ENCODE measurements at places on chromosomes 6 and 20.
A peak's percentile ranks its signal among the peaks of the same experiment; 100 is the strongest.

- DNase-seq: no peak
Observed at GRCh38 chr6:113854531-113855499, 2.3 kb upstream of the MARCKS start.

DNA sequence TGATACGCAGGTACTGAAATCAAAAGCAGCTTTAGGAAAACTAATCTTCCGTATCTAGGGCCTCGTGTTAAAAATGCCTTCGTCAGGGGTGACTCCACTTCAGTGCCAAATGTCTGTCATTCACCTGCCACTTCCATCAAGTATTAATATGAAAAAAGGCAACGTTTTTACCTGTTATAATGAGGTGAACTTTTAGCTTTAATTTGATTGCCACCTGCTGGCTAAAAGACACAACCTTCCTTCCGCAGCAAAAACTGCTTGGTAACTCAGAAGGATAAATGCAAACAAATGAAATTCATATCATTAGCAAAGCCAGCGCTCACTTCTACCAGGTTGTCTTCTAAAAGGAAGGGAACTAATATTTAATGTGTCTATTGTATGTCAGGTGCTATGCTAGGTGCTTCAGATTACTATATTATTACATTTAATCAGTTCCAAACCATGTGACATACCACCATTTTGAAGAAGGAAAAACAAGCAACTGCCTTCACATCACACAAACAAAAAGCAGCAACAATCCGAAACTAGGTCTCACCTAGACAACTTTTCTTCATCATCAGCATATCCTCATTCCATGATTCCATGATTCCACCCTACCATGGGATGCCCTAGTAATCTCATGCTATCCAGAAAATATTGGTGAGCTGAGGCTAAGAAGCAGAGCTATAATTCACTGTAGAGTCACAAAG is 20.6 kb upstream of the ARHGAP18 start:
- DNase-seq: peak; percentile 8

DNA sequence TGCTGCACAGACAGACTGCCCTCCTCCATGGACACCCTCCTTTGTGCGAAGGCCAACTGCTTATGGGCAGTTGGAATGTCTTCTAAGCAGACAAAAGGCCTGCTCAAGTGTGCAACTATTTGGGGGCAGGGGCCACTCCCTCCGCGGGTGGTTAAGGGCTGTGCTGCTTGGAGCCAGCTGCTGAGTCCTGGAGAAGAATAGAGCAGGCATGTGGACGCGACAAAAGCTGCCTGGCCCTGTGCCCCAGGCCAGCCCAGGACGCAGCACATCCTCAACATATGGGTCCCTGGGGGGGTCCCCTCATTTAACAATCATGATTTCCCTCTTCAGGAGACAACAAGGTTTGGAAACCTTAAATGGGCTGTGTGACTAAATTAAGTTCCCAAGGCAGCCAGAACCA is 45.5 kb upstream of the ENTPD6 start:
- no peak for DNase-seq

- DNase-seq: no peak
Observed at GRCh38 chr20:47921408-47921807, 136.1 kb upstream of the SULF2 start.

- DNase-seq: no peak
Observed at GRCh38 chr6:30554962-30555815, 1.1 kb downstream of the GNL1 start.

DNA sequence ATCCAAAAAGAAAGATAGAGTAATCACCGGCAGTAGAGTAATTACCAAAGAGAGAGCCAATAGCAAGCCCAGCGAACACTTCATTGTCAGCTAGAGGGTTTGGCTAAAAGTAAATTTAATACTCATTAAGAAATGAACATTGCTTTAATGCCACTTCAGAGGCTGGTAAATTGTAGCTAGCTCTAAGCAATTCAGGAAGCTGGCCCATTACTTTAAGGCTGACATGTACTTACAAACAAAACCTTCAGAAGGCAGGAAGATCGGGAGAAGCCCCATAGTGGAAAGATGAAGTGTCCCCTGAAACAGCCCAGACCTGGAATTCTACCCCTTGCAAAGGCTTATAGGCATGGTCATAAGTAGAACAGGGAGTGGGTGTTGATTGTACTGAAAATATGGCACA is 396.6 kb upstream of the ID4 start:
- DNase-seq: no peak

- no peak for DNase-seq
Observed at GRCh38 chr6:41190791-41191190, 10.2 kb downstream of the TREML2 start.

- no peak for DNase-seq
Observed at GRCh38 chr6:43699564-43700186, 12.1 kb upstream of the MRPS18A start.

GRCh38 chr6:52359403-52359802 is 2.5 kb upstream of the PAQR8 start:
- DNase-seq: no peak

- no peak for DNase-seq
Observed at GRCh38 chr6:168852376-168852884, 401.2 kb downstream of the THBS2 start.

DNA sequence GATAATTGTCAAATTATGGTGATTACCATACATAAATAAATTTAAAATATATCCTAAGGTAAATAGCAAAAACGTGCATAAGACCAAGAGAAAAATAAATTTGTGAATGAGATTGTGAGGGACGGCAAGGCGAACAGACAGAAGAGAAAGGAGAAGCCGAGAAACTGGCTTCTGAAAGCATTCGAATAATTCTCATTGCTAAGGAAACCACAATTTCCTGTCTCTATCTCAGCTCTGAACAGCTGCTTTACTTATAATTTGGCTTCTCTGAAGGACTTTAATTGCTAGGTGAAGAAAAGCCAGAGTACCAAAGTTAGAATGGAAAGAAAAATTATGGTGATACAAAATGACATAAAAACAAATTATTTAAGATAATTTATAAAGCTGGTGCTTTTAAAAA is 79.0 kb upstream of the RGS17 start:
- DNase-seq: no peak

GRCh38 chr6:103875221-103875620 is 984.5 kb downstream of the HACE1 start:
- no peak for DNase-seq

DNA sequence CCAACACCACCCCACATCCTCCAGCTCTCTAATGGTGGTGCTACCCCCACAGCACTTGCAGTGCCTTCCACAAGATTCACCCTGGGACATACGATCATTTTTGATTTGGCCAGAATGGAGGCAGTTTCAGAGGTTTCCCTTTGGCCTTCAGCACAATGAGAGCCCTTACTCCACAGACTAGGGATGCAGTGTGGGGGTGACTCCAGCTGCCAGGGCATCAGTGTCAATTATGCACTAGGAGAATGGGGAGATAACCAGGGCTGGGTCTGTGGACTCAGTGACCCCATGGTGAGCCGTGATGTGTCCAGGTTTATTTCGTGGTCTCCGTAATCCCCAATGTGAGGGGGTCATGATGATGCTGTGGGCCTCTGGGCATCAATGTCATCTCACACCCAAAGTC is 31.5 kb upstream of the MICB start:
- DNase-seq: no peak

DNA sequence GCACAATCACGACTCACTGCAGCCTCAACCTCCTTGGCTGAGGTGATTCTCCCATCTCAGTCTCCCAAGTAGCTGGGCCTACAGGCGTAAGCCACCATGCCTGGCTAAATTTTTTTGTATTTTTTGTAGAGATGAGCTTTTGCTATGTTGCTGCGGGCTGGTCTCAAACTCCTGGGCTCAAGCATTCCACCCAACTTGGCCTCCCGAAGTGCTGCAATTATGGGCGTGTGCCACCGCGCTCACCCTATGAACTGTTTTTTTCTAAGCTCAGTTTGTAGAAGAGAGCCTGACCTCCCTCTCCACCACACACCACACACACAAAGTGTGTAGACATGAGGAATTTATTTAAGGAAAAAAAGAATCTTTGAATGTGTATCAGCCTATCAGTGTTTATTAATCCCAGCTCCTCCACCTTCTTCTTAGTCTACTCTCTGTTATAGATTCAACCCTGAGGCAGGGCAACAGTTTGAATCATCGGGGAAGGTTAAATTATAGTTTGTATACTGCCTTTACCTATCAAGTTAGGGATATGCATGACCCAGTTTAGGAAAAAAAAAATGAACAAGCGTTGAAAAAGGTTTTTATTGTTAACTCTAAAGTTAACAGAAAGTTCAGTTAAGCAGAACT is 74.1 kb downstream of the PLEKHG1 start:
- no peak for DNase-seq

DNA sequence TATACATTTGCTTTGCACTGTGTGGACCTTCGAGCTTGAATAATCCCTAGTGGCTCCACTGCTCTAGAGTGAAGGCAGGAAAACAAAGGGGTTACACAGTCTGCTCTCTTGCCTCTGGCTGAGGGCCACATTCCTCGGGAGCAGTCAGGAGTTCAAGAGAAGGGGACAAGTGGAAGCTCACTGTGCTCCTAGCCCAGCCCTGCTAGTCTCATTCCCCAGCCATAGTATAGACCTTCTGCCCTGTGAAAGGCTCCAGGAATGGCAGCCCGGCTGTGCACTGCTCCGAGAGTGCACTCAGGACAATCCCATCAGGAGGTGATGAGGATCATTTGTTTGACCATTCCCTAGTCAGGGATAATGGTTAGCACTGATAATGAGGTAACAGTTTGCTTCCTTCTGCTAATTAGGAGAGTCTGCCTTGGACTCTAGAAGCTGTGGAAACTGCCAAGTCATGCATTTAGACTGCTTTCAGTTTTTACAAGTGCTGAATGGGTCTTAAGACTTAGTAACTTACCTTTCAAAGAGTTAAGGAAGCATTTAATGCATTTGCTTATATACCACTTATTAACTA is 8.5 kb downstream of the IYD start:
- no peak for DNase-seq

DNA sequence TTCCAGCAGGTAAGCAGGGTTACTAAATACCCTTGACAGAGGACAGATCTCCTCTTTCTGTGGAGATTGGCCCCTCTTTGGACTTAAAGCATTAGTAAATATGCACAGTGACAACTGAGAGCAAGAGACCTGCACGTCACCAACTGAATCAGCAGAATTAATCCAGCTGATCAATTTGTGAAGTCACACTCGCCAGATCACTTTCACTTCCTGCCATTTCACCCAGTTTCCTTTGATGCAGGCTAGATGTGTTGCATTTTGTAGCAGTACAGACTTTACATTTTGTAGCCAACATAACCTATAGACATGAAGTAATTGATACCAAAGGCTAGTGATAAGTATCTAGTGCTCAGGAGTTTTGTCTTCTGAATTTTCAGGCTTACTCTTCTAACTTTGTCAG is 11.9 kb downstream of the SYNE1 start:
- no peak for DNase-seq

- DNase-seq: no peak
Observed at GRCh38 chr6:70079241-70079640, 212.9 kb downstream of the COL19A1 start.

DNA sequence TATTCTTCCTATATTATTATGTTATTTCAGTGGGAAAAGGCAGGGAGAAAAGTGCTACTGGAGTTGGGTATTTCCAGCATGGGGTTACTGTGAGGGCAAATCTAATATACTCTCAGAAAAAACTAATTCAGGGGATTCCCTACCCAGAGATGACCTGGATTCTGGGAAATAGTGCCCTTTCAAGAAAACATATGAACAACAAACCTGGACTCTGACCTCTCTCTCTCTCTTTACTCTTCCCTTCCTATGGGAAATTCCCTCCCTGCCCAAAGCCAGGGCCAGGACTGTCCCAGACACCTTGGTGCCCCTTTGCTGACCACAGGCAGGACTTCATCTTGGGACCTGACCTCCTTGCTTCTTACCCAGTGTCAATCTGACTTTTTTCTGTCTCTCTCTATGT is 1.6 kb upstream of the UBD start:
- no peak for DNase-seq

DNA sequence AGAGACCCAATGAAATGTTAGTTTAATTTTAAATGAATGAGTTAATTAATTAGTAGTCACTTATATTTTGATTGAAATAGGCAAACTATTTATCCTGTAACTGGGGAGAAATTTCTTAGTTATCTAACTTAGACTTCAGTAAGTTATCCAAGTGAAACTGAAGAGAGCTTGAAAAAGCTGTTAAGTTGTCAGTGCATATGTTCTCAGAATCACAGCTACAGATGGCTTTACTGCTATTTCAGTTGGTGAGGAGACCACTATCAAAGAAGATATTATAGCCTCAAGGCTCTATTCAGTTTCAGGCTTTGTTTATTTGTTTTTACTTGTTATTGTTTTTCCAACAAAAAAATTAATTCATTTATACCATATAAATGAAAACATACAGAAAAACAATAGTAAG is 404.1 kb downstream of the C6orf118 start:
- no peak for DNase-seq

GRCh38 chr6:36488221-36488620 is 45.4 kb downstream of the KCTD20 start:
- DNase-seq: no peak

- no peak for DNase-seq
Observed at GRCh38 chr6:138772596-138773176, 883 bp upstream of the CCDC28A start.

GRCh38 chr20:1537731-1538058 is 19.8 kb downstream of the SIRPD start:
- DNase-seq: no peak

DNA sequence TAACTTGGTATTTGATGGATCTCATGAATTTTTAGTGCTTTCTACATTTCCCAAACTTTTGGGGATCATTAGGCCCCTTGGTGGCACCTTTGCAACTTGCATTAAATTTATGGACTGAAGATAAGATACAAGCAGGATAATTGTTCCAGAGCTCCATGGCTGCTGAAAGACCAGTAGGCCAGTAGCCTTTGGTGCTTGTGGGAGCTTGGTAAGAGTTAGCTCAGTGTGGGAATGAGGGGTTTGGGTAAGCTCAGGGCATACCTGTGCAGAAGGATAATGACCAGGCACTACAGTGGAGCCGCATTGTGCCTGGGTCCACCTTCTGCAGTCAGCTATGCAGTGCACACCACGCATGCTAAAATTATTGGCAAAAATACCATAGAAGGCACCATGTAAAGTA is 240.5 kb upstream of the SUPT3H start:
- DNase-seq: no peak

DNA sequence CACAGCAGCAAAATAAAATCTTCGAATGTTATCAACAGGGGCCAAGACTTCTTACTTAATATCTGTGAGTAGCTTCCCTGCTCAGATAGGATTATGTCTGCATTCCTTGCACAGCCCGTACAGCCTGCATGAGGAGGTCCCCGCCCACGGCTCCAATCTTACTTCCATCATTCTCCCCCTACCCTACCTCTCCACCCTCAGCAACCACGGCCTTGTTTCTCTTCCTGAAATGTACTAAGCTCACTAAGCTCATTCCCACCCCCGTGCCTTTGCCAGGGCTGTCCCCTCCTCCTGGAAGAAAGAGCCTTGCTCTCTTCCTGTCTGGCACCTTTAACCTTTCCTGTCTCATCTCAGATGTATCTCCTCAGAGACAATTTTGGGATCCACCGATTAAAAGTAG is 120.4 kb downstream of the BCAS1 start:
- no peak for DNase-seq

GRCh38 chr20:326645-327185 is 1.4 kb downstream of the SOX12 start:
- peak; percentile 15 for DNase-seq

Data from activated naive CD4-positive, alpha-beta T cell treated with Interleukin-2 at 50 U/mL for 16 hours (primary cell).